ENCODE measurements at places on chromosomes 3 and 15. TPM values are rescaled to one million over a fixed set of nuclear protein-coding genes. Genes with fewer than 3 reads are reported as not detected.

The MAP3K13 gene
- total RNA-seq, result 17.6 TPM

The GPR62 gene
- not detected for total RNA-seq

The XXYLT1 gene
- 13.1 TPM for total RNA-seq

The EIF2B5 gene
- 32.5 TPM for total RNA-seq

The RTF1 gene
- 15.1 TPM for total RNA-seq

The CCR3 gene
- total RNA-seq, result not detected

All from IMR-90 (cell line).